ENCODE measurements at places on chromosomes 2 and 18.

- DNase-seq, result peak; percentile 43
Measured at GRCh38 chr2:74887960-74888700, 54.2 kb downstream of the HK2 start.

- DNase-seq, result peak; percentile 41
Measured at GRCh38 chr18:63342206-63342605, 22.6 kb upstream of the BCL2 start.

DNA sequence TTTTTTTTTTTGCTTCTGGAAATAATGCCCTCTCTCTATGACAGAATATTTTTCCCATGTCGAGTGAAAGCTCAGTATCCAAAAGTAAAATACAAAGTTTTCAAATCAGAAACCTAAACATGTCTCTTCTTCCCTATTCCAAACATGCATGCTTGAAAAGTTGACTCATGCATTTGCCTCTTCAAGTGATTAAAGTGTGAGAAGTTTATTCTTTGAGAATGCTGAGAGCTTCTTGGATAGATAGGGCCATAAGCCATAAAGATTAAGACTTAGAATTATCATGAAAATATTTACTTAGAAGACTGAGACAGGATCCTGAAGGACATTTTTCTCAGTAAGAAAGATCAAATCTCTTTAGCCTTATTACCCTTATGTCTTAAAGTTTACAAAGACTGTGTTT lies 98.6 kb upstream of the EPB41L5 start:
- DNase-seq, result no peak

DNA sequence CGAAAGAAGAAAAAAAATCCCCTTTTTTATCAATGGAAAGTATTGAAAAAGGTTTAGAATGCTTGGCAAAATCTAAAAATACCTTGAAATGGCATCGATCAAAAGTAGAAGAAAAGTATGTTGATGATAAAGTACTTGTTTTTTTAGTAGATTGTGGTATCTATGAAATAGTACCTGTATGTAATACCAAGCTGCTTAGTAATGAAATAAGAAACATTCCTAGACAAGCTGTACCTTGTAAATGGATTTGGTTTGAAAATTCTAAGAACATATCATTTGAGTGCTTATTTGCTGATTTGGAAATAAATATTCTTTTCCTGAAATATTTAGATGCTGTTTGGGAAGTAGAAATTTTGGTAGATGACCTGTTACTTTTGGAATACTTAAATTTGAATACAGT lies 18.4 kb downstream of the TDRD15 start:
- no peak for DNase-seq

DNA sequence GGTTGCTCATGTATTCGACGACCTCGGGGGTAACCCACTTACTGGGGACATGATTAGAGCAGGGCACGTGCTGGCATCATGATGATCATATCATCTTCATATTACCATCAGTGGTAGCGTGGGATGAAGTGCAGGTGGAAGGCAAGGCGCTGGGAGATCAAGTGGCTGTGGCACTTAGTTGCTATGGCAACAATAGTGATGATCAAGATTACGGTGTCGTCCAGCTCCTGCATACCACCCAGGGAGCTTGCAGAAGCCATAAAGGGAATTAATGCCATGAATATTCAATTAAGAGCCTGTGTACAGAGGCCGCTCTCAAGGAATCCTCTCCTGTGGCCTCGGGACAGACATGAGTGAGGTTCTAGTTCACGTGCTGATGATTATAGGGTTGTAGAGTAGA lies 237.2 kb upstream of the COPS8 start:
- DNase-seq, result no peak

DNA sequence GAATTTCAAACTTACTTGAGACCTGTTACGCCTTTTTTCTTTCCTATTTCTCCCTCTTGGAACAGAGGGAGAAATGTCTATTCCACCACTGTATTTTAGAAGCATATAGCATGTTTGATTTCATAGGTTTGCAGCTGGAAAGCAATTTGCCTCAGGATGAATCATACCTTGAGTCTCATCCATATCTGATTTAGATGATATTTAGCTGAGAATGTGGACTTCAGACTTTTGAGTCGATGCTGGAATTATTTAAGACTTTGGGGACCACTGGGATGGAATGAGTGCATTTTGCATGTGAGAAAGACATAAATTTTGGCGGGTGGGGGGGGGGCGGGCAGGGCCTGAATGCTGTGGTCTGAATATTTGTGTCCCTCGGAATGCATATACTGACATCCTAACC lies 282.7 kb upstream of the STON1 start:
- DNase-seq, result no peak

- DNase-seq, result no peak
Measured at GRCh38 chr2:158766524-158766923, 28.6 kb upstream of the DAPL1 start.

DNA sequence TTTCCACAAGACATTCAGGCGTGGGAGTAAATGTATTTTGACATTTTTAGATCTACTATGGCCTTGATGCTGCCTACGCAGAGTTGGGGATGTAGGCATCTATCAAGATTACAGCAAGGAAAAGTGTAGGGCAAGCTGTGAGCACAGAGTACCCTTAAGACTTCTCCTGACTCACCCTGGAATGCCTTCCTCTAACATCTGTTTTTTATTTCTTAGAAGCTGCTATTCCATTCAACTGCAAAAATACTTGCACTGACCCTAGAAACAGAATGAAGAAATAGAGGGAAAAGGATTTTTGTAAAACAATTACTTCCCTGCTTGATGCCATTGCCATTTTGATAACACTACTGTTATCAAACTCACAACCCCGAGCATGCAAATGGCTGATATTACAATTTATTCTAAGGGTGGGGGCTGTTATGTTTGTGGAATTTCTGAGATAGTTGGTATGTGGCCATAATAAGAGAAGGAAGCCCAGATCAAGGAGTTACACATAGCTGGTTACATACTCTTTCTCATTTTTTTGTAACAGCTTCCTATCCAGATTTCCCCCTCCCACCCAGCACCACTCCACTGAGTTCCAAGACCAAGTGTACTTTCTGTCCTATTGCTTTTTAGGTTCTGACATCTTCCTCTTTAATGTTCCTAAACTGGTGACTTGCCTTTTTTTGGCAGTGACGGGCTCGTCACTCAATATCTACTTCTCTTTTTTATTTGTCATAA lies 6.0 kb upstream of the ROCK1 start:
- DNase-seq, result peak; percentile 62

DNA sequence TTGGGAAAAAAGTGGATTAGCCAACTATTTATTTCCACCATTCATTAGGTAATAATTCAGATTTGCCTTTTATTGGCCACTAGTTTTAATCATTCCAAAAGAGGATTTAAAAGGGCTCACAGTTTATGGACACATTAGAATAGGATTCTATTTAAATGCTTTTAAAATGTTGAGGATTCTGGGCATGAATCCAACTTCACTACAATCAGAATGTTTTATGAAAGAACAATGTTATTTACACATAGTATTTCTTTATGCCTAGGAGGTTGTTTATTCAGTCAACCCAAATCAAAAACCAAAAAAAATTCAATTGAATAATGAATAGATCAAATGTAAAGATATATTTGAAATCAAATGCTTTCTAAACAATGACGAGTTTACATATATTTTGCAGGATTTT lies 232.2 kb downstream of the GULP1 start:
- no peak for DNase-seq

DNA sequence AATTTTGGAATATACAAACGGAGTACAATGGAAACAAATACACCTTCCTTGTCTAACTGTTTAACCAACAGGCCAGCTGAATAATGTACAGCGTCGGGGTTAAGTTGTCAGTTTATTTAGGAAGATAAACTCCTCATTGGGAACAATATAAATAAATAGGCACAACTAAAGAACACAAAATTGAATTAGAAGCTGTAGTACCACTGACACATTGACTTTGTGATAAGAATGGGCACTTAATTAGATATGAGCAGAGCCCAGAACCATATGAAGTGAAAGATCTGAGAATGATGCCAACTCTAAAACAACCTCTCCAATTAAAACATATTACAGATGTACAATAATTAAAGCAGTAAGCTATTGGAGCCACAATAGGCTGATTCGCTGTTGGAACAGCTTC lies 44.4 kb downstream of the CCDC68 start:
- no peak for DNase-seq

- DNase-seq, result no peak
Measured at GRCh38 chr2:181185421-181185820, 205.0 kb downstream of the UBE2E3 start.

- DNase-seq, result no peak
Measured at GRCh38 chr18:54957296-54957832, 1.9 kb downstream of the CCDC68 start.

- peak; percentile 29 for DNase-seq
Measured at GRCh38 chr18:73717570-73717969, 430.1 kb downstream of the FBXO15 start.

- no peak for DNase-seq
Measured at GRCh38 chr18:10794771-10795170, 268.9 kb downstream of the NAPG start.

GRCh38 chr2:163878718-163879117 lies 142.9 kb upstream of the FIGN start:
- no peak for DNase-seq

DNA sequence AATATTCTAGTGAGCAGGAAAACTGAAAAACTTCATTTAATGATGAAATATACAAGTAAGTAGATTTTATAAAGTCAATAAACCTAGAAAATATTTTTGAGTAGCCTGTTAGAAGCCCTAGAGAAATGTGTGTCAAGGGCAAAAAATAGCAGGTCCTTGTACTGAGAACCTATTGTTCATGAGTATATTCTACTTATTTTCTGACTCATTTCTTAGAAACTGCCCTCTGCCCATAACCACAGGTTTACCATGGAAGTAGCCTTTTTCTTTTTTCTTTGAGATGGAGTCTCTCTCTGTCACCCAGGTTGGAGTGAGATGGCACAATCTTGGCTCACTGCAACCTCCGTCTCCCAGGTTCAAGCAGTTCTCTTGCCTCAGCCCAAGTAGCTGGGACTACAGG lies 19.4 kb upstream of the SELENOI start:
- DNase-seq, result no peak
